ENCODE measurements at places on chromosomes 4 and X. TPM values are rescaled to one million over a fixed set of nuclear protein-coding genes. Genes with fewer than 3 reads are reported as not detected.

GRCh38 chrX:41384051-41384705 lies 50.2 kb downstream of the DDX3X start:
- peak overlapping the region; percentile 82 for H3K27ac ChIP-seq
- H3K36me3 ChIP-seq = no peaks in the 10 kb centered on the region
- no peaks in the 10 kb centered on the region for H3K27me3 ChIP-seq
- H3K4me1 ChIP-seq = no peaks in the 10 kb centered on the region

DNA sequence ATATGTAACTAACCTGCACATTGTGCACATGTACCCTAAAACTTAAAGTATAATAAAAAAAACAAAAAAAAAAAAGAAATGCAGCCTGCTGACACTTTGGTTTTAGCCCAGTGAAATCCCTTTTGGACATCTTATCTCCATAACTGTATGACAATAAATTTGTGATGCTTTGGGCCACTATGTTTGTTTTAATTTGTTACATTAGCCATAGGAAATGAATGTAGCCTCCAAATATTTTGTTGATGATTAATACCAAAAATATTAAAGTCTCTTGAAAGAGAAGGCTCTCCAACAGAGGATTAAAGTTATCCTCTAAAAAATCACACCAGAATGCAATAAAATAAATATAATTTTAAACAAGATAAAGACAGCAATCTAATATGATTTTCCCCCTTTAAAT lies 852.7 kb upstream of the SLIT2 start:
- no peak overlapping the region for H3K27ac ChIP-seq
- no peak overlapping the region for H3K4me3 ChIP-seq
- H3K4me1 ChIP-seq = no peaks in the 10 kb centered on the region
- H3K36me3 ChIP-seq = no peaks in the 10 kb centered on the region

DNA sequence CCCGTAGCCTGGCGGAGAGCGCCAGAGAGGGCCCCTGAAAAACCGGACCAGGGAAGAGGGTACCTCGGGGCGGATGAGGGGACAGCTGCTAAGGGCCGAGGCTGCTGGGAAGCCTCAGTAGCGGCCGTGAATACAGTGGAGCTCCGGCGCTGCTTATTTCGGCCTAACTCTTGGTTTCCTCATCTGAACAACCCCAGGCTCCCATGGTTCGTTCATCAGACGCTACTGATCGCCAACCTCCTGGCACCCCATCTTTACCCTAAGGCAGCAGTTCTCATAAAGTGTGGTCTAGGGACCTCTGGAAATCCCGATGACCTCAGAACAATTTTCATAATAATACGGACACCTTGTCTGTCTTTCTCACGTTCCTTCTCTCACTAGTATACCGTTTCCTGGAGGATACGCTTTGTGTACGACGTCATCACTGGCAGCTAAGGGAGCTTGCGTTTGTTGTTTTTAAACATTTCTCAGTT lies 645 bp upstream of the RAB28 start:
- peaks cover 29% of the 10 kb centered on the region for H3K4me1 ChIP-seq
- H3K36me3 ChIP-seq = no peaks in the 10 kb centered on the region
- peak overlapping the region; percentile 94 for H3K4me3 ChIP-seq
- peak overlapping the region; percentile 91 for H3K27ac ChIP-seq

Gene CFP
- 1.2 TPM for total RNA-seq

DNA sequence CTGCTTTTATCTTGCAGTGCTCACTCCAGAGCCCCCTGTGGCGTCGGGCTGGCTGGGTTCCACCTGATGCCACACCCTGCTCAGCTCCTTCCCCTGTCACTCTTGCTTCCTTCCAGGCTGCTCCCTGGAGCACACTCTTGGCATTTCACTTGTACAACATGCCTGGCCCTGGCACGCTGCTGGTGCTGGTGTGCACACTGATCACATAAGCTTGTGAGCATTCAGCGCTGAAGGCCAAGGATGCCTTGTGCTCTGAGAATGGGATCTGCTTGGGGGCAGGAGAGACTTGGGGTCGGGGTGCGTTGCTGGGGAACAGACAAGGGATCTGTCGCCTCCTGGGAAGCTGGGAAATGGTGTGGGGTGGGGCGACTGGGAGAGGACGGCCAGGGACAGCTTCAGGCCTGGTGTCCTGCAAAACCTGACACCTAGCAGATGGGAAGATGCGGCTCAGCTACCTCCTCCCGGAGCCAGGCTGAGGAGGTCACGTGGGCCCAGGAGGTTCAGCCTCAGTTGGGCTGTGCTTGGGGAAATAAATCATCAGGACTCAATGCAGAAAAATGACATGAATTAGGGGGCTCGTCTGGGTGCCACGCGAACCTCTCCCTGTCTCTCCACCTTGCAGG lies 108.5 kb downstream of the PHKA2 start:
- no peaks in the 10 kb centered on the region for H3K36me3 ChIP-seq
- H3K27ac ChIP-seq = no peak overlapping the region
- H3K27me3 ChIP-seq = no peaks in the 10 kb centered on the region
- DNase-seq = no peak
- no peaks in the 10 kb centered on the region for H3K4me1 ChIP-seq

DNA sequence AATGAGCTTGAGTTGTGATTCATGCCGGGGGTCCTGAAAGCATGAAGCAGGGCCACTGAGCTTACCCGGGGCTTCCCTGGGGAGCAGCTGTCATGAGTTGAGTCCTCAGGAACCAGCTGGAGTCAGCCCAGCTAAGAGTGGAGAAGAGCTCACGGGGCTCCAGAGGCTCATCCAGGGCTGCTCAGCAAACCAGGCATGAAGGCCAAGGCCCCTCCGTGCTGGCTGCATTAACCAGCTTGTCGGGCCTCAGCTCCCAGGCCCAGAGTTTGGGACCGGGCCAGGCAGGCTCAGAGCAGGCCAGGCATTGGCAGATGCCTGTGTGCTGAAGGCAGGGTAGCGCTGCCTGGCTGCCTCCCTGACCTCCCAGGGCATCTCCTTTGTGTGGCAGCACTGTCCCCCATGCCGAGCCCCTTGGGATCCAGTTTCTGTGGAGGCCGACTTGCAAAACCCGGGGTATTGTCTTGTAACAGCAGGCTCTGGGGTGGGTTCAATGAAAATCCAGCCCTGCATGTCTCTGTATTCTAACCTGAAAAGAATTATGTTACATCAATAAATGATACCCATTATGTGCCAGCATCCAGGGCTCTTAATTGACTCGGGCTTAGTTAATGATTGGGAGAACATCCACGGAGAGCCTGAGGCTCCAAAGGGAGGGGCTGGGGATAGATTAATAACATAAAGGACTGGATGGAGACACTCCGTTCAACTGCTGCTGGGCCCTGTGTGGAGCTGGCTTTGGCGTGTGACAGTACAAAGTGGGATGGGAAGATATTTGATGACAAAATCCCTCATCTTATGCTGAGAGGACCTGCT lies 68.0 kb upstream of the MSX1 start:
- no peak overlapping the region for H3K27ac ChIP-seq
- DNase-seq = peak; percentile 57
- no peaks in the 10 kb centered on the region for H3K4me1 ChIP-seq
- H3K36me3 ChIP-seq = no peaks in the 10 kb centered on the region
- no peaks in the 10 kb centered on the region for H3K27me3 ChIP-seq

Data from stomach (tissue), 19 donors.